Spinal cord (tissue), 10 donors: ENCODE measurements at places on chromosomes 4 and X. TPM values are rescaled to one million over a fixed set of nuclear protein-coding genes. Genes with fewer than 3 reads are reported as not detected.

The PGAM4 gene
- 1.3 TPM for total RNA-seq

DNA sequence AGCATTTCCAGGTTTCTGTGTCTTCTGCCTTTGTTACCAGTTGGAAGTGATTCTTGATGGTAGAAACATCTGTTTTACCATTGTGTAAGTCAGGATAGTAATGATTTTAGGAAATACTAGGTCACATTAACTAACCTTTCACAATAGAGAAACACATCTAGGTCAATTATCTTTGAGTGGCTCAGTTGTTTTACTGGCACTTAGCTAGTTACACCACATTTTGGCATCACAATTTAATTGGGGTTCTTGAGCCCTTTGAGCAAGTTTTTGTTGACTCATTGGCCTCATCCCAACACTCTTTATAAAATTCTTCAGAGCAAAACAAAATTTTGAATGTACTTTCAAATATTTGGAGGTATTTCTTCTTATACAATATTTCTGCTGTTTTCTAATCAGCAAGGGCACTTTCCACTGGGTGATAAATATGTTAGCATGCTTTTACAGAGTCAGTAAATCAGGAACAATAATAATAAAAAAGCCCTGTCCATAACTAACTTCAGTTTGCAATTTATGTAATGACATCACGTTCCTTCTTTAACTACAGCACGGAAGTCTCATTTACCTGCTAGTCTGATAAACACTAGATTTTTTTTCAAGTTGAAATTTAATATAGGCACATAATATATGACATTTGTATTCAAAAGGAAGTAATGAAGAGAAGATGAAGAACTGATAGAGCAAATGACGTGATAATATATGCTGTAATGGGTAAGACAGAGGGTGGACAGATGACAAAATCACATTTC is 64.8 kb upstream of the GK2 start:
- no peak for DNase-seq

DNA sequence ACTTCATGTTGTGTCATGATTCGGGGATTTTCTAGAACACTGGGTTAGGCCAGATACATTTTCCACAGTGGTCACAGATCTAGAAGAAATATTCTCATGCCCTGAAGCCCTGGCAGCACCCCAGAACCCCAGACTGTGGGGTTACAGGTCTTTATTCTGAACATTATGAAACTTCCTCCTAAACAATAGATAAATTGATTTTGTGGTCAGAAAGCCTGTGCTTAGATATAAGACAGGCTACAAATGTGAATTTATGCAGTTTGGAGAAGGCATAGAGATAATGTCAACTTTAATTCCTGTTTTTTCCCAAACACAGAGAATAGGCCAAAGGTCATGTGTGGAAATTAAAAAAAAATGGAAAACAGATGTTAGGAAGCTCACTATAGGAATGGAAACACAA is 492.9 kb downstream of the SPRY1 start:
- DNase-seq = no peak

- DNase-seq = no peak
These were observed 22.8 kb downstream of the NELFA start for GRCh38 chr4:1985780-1986577.
